ENCODE measurements at places on chromosomes 6 and 20.
A peak's percentile ranks its signal among the peaks of the same experiment; 100 is the strongest.

- no peak for DNase-seq
Measured at GRCh38 chr20:4161401-4162251, 146.3 kb upstream of the RNF24 start.

DNA sequence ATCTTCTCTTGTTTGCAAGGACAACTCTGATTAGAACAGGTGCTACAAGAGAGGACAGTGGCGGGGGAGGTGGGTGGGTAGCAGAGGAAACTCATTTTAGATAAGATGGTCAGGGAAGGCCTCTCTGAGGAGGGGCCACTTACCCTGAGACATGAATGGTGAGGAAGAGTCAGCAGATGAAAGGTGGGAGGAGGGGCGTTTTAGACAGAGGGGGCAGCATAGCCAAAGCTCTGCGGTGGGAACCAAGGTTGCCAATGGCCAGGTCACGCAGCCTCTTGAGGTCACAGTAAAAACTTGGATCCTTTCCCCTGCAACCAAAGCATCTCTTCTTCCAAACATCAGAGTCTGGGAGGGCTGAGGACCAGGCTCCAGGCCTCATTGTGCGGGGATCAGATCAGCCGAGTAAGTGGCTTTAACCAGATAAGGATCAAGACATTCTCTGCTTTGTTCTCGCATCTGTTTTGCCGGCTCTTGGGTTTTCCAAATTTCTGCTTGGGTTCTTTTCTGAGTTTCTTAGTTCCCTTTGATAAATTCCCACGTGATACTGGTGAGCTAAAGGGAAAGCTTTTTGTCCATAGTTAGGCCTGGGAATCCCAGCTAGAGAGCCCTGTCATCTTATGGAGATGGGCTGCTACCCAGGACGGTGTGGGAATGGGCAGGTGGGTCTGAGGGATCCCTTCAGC, 5.5 kb upstream of the CD40 start:
- no peak for DNase-seq

DNA sequence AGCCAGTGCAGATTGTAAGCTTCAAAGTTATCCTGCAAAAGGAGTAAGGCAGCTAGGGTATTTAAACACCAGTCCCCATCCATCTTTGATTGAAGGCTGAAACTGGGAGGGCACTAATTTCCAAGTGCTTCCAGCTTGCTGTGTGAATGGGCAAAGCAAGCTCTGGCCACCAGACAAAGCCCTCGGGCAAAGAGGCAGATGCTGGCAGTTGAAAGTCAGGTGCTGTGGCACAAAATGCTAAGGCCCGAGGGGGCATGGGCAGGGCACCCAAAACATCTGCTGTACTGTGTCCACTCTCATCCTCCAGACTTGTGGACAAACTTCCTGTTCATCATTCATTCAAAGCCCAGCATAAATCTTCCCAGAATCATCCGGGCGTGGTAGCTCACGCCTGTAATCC, 62.9 kb downstream of the TRMT6 start:
- DNase-seq, result no peak

DNA sequence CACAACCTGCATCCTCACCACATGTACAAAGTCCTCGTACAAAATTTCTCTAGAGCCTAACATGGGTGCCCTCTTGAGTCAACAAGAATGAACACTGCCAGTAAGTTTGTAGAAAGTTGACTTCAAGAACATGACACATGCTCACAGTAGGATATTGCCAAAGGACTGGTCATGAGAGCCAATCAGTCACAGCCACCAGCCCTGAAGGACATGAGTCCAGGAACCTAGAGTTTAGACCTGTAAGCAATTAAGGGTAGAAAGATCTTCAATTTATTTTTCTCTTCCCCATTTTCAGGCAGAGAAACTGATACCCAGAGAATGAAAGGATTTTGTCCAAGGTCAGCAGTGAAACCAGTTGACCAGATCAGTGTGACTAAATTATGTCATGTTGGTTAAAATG, 96.1 kb downstream of the MAFB start:
- no peak for DNase-seq

DNA sequence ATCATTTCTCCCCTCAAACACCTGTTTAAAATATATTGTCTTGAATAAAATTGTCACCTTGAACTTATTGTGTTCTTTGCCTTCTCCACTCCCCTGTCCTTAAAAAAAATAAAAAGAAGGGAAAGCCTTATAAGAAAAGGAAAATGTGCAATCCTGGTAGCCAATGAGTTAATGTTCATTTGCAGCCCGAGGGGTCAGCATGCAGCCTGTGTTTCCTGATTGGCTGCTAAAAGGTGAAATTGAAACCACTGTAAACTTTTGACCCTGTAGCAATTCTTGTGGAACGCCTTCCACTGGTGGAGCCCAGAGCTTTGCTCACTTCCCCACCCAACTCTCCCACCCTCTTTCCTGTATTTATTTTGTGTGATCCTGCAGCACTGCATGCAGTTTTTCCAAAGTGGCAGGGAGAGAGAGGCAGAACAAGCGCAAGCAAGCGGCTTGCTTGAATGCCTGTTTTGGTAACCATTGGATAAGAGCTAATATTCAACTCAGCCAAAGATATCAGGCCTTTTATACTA, 74.9 kb downstream of the NCOA3 start:
- peak; percentile 85 for DNase-seq

- no peak for DNase-seq
Measured at GRCh38 chr6:124298730-124299129, 495.1 kb downstream of the NKAIN2 start.

GRCh38 chr6:7390226-7390878, 744 bp downstream of the RIOK1 start:
- DNase-seq, result no peak

- no peak for DNase-seq
Measured at GRCh38 chr20:53767206-53767930, 173.7 kb upstream of the ZNF217 start.

DNA sequence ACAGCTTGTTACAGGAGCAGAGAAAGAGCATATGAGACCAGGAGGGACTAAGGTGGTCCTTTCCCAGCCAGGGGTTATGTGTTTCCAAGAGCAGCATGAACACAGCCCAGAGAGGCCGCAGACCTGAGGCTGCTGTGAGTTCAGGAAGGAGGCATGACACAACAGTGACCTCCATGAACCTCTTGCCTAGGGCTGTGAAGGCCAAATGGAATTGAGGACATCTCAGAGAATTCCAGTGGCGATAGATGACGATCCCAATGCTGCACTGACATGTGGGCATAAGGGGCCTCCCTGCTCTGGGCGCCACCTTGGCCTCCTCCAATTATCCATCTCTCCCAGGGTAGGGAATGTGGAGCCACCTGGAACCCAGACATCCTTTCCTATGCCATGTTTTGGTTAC, 79.9 kb upstream of the FUCA2 start:
- no peak for DNase-seq

DNA sequence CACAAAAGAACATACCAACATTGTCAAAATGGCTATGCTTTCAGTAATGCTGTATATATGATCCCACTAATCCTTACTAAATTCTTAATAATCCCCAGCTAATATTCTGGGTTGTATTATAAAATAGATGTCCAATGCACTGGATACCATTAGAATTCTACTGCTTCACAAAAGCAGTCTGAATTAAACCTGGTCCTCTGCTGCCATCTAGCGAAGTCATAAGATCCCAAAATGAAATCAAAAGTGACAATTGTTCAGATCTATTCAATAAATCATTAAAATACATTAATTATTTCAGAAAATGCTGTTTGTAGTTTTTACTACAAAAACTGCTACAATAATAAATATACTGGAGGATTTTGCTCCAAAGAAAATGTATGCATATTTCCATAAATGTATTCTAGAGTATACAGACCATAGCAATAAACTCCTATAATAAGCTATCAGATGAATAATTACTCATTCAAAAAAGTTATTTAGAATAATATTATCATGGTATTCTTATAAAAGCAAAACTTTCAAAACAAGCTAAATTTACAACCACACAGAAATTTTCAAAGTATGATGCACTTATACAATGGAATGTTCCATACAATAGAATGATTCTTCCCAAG, 92.6 kb downstream of the RNGTT start:
- peak; percentile 82 for DNase-seq

GRCh38 chr6:147298461-147298860, 94.2 kb downstream of the STXBP5 start:
- no peak for DNase-seq

GRCh38 chr6:99219788-99220187, 129.7 kb downstream of the FAXC start:
- no peak for DNase-seq

- no peak for DNase-seq
Measured at GRCh38 chr20:40325006-40325568, 363.9 kb downstream of the MAFB start.

- no peak for DNase-seq
Measured at GRCh38 chr20:62030834-62031434, 34.7 kb downstream of the TAF4 start.

GRCh38 chr6:170176136-170176897, 114.6 kb downstream of the DLL1 start:
- DNase-seq, result no peak

- DNase-seq, result no peak
Measured at GRCh38 chr6:131255434-131255833, 120.2 kb downstream of the AKAP7 start.

DNA sequence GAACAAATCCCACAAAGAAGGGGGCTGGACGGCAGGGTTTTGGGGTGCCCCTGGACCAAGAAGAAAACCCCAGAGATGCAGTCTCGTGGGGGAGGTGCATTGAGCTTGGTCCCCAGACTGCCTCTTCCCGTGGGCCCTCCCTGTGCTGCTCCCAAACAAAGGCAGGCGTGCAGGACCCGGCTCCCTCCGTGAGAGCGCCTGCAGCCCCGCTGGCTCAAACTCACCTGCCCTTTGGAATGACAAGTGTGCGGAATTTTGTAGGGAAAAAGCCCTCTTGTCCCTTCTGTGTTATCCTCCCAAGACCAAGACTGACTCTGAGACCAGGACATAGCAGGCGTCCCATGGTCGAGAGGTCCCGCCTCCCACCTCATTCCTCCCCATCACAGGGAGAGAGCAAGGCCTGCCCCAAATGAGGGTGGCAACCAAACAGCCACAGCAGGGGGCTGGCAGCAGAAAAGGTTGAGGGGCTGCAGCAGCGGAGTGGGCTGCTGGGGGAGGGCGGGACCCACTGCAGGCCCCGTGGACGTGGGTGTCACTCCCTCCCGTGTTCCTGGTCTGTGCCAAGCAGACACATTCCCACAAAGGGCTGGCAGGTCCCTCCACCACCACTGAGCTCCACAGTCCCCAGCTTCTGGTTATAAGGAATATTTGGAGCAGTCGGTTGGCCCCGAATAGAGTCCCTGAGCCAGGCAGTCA, 5.6 kb upstream of the FRMD1 start:
- DNase-seq, result no peak

- DNase-seq, result no peak
Measured at GRCh38 chr6:152379423-152379822, 257.7 kb downstream of the SYNE1 start.

GRCh38 chr20:47423586-47423985, 67.1 kb upstream of the ZMYND8 start:
- no peak for DNase-seq

DNA sequence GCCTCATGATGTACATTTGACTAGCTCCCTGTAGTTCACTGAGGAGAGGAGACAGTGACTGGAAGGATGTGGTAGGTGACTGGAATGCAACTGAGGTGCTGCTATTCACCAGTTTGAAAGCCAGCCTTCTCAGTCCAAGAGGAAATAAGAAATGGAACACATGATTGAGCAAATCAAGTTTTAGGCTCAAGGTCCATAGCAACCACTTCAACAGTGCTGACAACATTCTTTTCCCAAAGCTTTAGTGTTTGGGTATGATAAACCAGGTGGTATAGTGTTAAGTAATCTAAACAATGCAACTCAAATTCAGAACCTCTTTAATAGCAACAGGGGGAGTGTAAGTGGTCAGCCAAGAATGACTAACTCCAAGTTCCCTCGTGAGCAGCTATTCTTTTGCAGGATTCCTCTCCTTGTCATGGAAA, 9.2 kb downstream of the ZHX3 start:
- peak; percentile 96 for DNase-seq

DNA sequence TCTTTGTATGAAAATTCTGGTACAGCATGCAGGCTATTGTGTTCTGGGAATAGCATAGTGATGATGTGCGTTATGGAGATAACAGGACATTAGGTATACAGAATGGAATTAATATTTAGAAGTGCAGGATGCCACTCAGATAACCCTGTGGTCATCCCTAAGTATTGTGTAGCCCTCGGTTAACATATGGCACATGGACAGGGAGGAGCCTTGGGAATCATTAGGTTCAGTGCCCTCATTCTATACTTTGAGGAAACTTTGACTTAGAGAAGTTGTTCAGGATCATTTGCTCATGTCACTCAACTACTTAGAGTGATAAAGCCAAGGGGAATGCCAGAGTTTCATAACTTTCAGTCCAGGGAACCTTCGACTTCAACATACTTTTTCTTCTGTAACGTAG, 185.9 kb downstream of the UST start:
- DNase-seq, result peak; percentile 80

- DNase-seq, result no peak
Measured at GRCh38 chr6:41648921-41649320, 10.7 kb downstream of the MDFI start.

- DNase-seq, result peak; percentile 39
Measured at GRCh38 chr6:158410784-158411183, 98.5 kb downstream of the TULP4 start.

DNA sequence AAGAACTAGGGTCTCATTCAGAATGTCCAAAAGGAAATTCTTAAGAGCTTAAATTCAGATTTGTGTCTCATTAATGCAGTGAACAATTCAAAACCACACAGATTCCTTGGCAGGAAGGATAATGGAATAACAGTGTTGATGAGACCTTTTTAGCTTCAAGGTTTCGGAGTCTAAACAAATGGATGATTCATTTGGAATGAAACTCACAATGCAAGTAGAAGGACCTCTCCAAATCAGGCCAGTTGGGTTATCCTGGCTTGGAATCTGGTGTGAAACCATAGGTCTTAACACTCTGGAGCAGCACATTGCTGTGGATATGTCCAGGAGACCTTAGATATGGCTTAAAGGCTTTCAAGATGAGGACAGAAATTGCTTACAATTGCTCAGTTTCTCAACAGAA, 44.9 kb downstream of the KCTD20 start:
- no peak for DNase-seq

DNA sequence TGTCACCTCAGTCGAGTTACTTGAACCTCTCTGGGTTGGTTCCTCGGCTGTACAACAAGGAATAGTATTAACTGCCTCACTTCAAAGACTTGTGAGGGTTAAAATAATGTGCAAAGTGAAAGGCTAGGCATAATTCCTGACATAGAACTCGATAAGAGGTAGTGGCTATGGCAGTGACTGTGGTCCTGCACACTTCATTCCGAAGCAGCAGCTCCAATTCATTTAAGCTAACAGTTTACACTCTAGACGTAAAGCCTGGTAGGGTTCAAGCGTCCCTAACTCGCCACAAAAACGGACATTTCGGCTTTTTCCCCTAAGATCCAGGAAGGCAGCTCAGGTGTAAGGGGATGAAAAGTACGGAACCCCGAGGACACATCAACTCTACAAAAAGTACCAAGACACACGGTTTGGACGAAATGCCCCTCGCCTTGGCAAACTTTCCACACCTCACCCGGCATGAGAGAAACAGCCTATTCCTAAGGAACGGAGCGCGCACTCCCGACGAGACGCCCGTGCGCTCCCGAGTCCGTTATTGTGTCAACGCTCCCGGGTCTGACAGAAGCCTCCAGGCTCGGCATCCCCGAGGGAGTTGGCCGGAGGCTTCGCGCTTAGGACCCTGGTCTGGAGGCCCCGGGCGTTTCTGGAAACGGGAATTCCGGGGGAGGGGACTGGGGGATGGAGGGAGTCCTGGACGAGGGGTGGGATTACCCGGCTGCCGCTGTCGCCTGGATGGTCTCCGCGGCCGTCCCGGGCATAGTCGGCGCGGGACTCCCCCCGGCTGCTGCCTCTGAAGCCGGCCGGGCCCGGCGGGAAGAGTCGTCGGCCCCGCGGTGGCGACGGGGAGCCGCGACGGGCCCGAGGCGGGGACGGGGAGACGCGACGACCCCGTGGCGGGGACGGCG, 937 bp downstream of the ZNF318 start:
- DNase-seq, result peak; percentile 49

GRCh38 chr20:24998631-24999445, 6.3 kb upstream of the APMAP start:
- peak; percentile 23 for DNase-seq
